ENCODE measurements at places on chromosomes 11 and 22. TPM values are rescaled to one million over a fixed set of nuclear protein-coding genes. Genes with fewer than 3 reads are reported as not detected.

Gene ASCC2
- total RNA-seq = 15.1 TPM

GRCh38 chr22:32880505-32880892 is 79.0 kb downstream of the TIMP3 start:
- no peak for DNase-seq

- no peak for DNase-seq
Measured at GRCh38 chr11:18013790-18014507, 1.1 kb upstream of the SERGEF start.

- DNase-seq = no peak
Measured at GRCh38 chr22:37887584-37888378, 18.3 kb upstream of the MICALL1 start.

GRCh38 chr11:9090488-9091043 is 833 bp downstream of the SCUBE2 start:
- no peak for DNase-seq

DNA sequence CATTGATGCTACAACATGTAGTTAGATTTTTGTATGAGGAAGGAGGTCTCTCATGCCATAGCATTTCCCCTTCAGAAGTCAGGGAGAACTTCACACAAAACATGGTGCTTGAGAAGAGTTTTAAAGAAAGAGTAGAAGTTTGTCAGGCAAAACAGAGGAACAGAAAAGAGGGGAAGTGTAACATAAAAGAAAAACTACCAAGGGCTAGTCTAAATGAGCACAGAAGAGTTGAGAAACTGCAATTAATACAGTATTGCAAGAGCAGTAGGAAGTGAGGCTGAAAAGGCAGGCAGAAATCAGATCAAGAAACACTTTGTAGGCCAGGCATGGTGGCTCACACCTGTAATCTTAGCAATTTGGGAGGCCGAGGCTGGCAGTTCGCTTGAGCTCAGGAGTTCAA is 61.0 kb downstream of the FAM168A start:
- no peak for DNase-seq

- no peak for DNase-seq
Measured at GRCh38 chr22:38420734-38421133, 34.3 kb downstream of the KCNJ4 start.

Measured in frontal cortex (tissue), 4 donors.